ENCODE measurements at places on chromosomes 1 and 21.
A peak's percentile ranks its signal among the peaks of the same experiment; 100 is the strongest.

GRCh38 chr1:212507369-212507768, 74.6 kb downstream of the NENF start:
- DNase-seq: no peak

- no peak for DNase-seq
Observed at GRCh38 chr1:166972193-166972592, 3.1 kb downstream of the ILDR2 start.

DNA sequence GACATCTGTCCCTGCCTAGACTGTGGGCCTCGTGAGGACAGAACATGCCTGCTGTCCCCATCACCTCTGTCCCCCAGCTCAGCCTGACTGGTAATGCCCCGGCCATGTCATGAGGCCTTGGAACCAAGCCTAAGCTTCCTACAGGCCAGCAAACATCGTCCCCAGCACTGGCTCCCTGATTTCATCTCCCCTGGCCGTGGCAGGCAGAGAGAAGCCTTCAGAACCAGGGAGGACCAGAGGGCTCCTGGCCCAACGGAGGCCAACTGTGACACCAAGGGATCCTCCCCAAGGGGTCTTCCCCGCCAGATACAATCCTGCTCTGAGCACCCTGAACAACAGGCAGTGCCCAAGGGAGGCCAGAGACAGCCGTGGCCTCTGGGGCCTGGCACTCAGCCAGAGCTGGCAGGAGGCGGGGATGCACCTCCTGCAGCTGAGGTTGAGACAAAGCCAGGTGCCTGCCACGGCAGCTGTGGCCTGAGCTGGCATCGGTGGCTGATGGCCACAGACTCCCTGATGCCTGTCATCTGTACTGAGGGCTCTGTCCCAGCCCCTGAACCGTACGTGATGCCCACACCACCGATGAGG, 9.9 kb upstream of the NPHP4 start:
- DNase-seq: no peak

DNA sequence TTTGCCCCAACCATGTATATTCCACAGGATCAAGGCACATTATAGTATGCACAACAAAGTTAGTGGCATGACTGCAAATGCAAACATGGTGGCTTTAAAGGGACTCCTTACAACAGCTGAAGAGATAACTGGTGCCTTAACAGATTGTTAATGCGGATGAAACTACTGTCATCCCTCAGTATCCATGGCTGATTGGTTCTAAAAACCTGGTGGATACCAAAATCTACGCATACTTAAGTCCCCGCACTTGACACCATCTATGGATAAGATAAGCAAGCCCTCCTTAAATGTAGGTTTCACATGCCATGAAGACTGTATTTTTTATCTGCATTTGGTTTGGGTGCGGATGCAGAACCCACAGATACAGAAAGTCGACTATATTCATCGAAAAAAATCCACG, 73.5 kb downstream of the ZNF644 start:
- DNase-seq: no peak

- no peak for DNase-seq
Observed at GRCh38 chr21:41706678-41707077, 60.2 kb downstream of the RIPK4 start.

DNA sequence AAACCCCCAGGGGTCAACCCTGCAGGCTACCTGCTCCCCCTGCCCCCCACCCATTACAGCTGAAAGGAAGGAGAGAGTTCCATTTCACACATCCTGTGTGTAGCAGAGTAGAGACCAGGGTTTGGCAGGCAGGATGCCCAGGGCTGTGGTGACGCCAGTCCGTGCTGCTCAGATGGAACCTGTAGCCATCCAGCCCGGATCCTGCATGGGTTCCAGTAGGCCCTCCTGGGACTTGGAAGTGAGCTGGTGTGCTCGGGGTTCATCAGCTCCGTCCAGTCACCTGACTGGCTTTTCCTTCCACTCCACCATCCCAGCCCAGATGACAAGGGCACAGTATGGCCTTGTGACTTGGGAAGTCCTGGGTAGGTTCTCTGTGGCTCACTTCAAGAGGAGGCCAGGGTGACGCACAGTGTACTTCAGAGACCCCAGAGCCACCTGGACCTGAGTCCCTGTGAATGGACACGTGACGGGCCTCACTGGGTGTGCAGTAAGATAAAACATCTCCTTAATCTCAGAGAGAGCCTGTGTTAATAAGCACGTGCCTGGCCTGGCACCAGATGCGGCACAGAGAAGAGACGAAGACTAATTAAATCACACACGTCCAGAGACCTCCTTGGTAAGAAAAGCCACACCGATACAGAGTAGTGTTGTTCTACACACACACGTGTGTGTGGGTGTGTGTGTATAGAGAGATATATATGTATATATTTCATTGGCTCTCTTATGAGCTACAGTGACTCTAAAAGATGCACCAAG, 16.0 kb downstream of the ITPKB start:
- no peak for DNase-seq

DNA sequence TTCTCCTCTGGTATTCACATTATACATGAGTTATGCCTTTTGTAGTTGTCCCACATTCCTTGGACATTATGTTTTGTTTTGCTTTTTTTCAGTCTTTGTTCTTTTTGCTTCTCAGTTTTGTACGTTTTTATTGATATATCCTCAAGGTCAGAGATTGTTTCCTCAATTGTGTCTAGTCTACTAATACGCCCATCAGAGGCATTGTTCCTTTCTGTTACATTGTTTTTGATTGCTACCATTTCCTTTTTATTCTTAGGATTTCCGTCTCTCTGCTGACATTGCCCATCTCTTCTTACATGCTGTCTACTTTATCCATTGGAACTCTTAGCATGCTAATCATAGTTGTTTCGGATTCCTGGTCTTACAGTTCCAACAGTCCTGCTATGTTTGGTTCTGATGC, 27.8 kb upstream of the MPC2 start:
- DNase-seq: no peak

DNA sequence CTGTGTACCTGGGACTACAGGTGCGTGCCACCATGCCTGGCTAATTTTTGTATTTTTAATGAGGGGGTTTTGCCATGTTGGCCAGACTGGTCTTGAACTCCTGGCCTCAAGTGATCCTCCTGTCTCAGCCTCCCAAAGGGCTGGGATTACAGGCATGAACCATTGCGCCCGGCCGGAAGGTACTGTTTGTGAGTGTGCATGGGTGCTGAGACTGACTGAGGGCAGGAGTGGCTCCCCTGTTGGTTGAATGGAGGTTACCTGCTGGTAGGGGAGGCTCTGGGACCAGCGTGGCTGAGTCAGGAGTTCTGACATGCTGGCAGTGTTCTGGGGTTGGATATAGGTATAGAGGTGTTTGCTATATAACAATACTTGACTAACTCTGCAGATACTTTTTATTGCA, 10.4 kb downstream of the PRMT2 start:
- DNase-seq: no peak

- peak; percentile 65 for DNase-seq
Observed at GRCh38 chr1:208235982-208236761, 8.0 kb downstream of the PLXNA2 start.

GRCh38 chr21:25456672-25457071, 150.6 kb downstream of the MRPL39 start:
- DNase-seq: peak; percentile 43

DNA sequence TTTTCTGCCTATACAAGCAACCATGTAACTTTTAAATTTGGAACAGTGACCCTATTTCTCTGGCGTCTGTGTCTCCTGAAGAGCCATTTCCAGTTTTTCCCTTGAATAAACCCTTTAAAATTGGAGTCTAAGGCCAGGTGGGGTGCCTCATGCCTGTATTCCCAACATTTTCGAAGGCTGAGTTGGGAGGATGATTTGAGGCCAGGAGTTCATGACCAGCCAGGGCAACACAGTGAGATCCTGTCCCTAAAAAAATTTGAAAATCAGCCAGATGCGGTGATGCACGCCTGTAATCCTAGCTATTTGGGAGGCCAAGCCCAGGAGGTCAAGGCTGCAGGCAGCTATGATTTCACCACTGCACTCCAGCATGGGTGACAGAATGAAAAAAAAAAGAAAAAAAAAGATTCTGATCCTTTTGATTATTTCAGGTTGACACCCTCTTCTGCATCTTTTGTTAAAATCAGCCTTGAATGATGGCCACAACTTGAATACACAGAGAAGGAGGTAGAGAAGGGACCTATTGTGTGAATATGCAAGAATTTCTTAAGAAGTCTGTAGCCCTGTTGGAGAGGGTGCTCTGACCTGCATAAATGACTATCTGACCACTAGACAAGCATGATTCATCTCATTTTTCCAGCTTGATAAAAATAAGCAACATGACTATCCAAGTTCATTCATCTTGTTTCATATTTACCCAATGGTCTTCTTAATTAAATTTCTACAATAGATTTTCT, 40.2 kb upstream of the PARP1 start:
- DNase-seq: no peak

DNA sequence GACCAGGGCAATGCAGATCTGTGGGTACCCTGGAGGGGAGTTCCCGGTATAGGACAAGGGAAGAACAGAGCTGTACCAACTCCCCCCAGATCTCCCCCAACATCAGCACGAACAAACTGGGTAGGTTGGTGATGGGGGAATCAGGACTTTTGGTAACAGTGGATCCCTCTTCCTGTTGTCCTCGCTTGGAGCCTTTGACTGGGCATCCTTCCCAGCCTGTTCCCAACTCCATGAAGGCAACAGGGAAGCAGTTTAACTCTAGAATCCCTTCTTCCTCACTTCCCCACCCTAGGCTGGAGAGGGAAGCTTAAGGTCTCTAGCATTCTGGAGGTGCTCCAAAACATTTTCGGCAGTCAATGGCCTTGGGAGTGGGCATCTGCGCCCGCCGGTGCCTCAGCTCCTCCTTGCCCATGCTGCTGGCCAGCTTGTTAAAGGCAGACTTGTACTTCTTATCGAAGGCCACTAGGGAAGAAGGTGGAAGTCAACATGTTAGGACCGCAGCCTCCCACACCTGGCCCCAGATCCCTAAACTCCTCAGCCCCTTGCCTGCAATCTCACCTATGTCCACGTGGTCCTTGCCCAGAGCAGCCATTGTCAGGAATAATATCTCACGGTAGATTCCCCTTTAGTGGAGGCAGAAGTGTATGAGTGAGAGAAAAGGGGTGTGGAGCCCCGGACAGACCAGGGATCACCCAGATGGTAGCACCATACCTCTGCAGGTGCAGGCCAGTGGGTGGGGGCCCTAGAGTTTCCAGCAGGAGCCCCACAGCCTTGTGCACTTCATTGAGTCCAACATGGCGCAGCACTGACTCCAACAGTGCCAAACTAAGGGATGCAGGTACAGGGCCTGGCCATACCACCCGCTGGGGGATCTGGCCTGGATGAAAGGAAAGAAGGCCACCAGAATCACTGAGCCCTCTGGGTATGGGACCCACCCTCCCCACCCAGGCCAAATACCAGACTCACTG, 7.5 kb upstream of the GATAD2B start:
- DNase-seq: no peak

- peak; percentile 58 for DNase-seq
Observed at GRCh38 chr1:115237507-115237906, 100.5 kb downstream of the NGF start.

- DNase-seq: no peak
Observed at GRCh38 chr1:147218606-147219005, 6.5 kb downstream of the FMO5 start.

DNA sequence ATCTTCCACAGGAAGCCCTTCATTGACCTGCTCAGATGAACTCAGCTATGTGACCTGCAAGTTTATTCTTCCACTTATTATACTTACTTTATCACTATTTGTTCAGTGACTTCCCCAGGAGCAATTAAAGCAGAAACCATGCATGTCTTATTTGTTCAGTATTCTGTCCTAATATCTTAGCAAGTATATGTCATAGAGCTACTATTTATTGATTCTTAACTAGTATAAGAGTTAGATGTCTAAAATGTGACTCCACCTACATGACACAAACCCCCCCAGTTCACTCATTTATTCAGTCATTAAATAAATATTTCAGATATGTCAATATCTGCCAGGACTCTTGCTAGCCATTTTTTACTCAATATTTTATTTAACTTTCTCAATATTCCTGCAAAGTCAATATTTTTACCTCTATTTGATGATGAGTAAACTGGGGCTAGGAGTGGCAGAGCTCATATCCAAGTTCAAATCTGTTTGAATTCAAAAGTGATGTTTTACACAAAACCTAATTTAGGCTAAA, 469.0 kb upstream of the USP24 start:
- no peak for DNase-seq

GRCh38 chr1:177281901-177282300, 111.1 kb downstream of the BRINP2 start:
- DNase-seq: no peak

GRCh38 chr1:109629372-109630030, 9.9 kb downstream of the AMPD2 start:
- DNase-seq: no peak

DNA sequence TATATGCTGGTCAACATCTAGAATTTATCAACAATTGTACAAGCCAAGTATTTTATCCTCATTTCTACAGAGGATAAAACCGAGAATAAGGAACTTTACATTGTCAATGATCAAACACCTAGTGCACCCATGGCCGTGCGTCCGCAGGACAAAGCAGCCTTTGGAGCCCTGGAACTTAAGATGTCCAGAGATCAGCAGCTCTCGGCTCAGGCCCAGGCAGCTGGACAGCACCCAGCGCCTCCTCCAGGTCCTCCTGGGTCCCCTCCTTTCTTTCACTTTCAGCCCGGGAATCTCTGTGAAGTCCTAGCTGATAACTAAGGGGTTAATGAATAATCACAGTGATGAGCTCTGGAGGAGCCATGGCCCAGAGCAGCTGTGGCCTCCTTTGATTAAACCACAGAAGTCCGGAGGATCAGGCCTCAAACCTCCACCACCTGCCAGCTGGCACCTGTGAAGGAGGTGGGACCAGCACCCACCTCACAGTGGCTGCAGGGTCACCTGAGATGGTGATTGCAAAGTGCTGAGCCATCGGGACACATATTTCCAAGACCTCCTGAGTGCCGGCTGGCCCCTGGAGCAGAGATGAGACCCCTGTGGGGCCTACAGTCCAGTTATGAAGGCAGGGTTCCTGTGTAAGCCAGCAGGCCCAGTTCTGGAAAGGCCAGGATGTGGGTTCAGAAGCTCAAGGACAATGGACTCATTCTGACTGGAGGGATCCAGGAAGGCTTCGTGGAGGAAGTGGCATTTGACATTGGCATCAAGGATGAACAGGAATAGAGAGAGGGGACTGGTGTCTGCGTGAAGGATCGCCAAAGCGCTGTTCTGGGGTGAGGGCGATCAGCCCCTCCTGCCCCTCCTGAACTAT, 11.6 kb upstream of the SAMD11 start:
- DNase-seq: no peak

DNA sequence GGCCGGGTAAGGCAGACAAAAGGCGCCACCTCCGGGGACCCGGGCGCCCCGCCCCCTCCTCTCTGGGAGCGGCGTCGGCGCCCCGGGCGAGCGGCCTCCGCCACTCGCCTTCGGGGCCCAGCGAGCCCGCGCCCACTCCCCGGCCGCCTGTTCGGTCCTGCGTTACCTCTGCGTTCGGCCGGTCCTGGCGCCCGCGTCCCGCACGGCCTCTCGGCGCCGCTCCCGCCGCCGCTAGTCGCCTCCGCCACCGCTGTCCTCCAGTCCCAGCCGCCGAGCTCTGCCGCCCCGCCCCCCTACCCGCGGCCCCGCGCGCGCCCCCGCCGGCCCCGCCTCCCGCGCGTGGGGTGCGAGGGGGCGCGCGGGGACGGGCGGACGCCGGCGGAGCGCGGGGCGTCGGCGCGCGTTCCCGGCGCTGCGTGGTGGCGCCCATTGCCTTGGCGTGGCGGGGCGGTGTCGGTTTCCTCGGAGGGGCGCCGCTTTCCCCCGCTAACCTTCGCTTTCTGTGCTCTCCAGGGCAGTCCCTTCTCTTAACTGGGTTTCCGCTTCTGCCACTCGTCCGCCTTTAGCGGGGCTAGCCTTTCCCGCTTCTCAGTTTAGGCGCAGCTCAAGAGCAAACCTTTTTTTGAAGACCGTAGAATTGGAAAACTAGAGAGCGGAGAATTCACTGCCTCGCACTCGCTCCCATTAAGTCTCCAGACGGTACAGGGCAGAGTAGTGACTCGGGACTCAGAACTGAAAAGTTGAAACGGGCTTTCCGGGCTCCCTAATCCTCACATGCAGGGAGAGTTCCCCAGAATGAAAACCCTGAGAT, at the start of gene HP1BP3:
Gene HP1BP3 (minus strand): TSS at position 279 of the 811 bp plus-strand sequence. CDS start 6,867 bp downstream, outside the sequence.
- peak; percentile 83 for DNase-seq
